T-cell (primary cell): ENCODE measurements at places on chromosomes 13 and 19. TPM values are rescaled to one million over a fixed set of nuclear protein-coding genes. Genes with fewer than 3 reads are reported as not detected.

Gene CCDC61
- 39.4 TPM for total RNA-seq

Gene RELB
- 65.5 TPM for total RNA-seq

Gene ARRDC2
- total RNA-seq, result 188 TPM

Gene RGCC
- total RNA-seq, result 151 TPM

Gene BCL2L12
- 26.1 TPM for total RNA-seq

Gene SLC25A41
- total RNA-seq, result 0.35 TPM

Gene KLK10
- total RNA-seq, result not detected

Gene ZNF43
- total RNA-seq, result 22.4 TPM

Gene ASF1B
- 3.3 TPM for total RNA-seq

Gene CACNG8
- total RNA-seq, result not detected

Gene ZNF93
- 6.7 TPM for total RNA-seq

Gene DNAJC3
- total RNA-seq, result 19.5 TPM

Gene EBI3
- not detected for total RNA-seq

Gene SMIM44
- not detected for total RNA-seq

Gene ZNF534
- total RNA-seq, result not detected
